Activated naive CD4-positive, alpha-beta T cell treated with anti-CD3 and anti-CD28 coated beads, Interleukin-2, amount 50 U/mL, for 16 hours (primary cell): ENCODE measurements at places on chromosomes 7 and 10.

GRCh38 chr7:134520130-134520529 is 7.2 kb upstream of the AKR1B10 start:
- DNase-seq, result no peak

GRCh38 chr10:34112171-34112782 is 702.8 kb downstream of the PARD3 start:
- no peak for DNase-seq

- no peak for DNase-seq
These were observed 61.6 kb downstream of the DENND11 start for GRCh38 chr7:141640239-141640840.

GRCh38 chr10:71964743-71965515 is 734 bp downstream of the CHST3 start:
- DNase-seq, result peak; percentile 65

DNA sequence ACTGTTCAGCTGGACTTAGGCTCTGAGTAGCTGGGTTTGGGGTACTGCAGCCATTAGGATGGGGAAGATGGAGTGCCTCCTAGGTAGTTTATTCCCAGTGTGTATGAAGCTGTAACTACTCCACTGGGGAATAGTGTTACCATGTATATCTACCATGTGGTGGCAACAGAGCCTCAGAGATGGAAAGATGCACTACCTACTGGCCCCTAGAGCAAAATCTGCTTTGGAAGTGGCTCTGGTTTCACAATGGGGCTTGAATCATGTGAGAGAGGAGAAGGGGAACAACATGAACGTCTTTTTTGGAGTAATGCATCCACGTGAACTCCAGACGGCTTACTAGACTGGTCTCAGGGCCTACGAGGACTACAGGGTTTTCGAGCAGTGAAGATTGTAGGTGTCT is 167.3 kb downstream of the CALCR start:
- DNase-seq, result no peak

- DNase-seq, result no peak
These were observed 68.3 kb downstream of the HYCC1 start for GRCh38 chr7:22945584-22945983.

- DNase-seq, result no peak
These were observed 9.2 kb downstream of the ZNF775 start for GRCh38 chr7:150388306-150388705.

- DNase-seq, result no peak
These were observed 26.2 kb downstream of the CCDC6 start for GRCh38 chr10:59880019-59880717.
